ENCODE measurements at places on chromosomes 3 and 15. TPM values are rescaled to one million over a fixed set of nuclear protein-coding genes. Genes with fewer than 3 reads are reported as not detected.

NPTN gene
- 81.6 TPM for total RNA-seq

PEX11A gene
- total RNA-seq, result 6.7 TPM

CCR3 gene
- not detected for total RNA-seq

GOLGA8G gene
- total RNA-seq, result not detected

FGF7 gene
- total RNA-seq, result 12.5 TPM

SERPINI1 gene
- 3.4 TPM for total RNA-seq

TLE3 gene
- total RNA-seq, result 51.8 TPM

SHC4 gene
- 0.50 TPM for total RNA-seq

LRRFIP2 gene
- total RNA-seq, result 50.0 TPM

Data from esophagus squamous epithelium (tissue), 5 donors.